Hematopoietic multipotent progenitor cell treated with erythropoietin and hydrocortisone succinate and interleukin-3 and kit ligand, for 4 days (in vitro differentiated cells): ENCODE measurements at places on chromosomes 4 and X.
A peak's percentile ranks its signal among the peaks of the same experiment; 100 is the strongest.

- no peak for DNase-seq
Observed at GRCh38 chr4:108590776-108591175, 29.6 kb upstream of the RPL34 start.

DNA sequence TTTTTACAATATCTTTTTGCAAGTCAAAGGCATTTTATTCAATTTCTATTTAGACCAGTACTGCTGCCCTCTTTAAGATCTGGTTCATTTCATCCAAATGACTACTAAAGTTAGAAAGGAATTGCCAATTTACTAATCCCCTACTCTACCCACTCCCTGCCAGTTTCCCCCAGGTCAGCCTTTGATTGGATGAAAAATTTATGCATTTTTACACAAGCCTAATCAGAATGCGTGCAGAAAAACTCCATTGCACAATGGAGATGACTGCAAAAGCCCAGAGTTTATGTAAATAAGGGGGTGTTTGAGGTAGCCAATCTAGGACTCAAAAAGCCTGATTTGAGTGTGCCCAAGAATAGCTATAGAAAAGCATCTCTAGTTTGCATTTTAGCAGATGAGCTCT is 310.6 kb downstream of the PABPC4L start:
- DNase-seq = no peak

DNA sequence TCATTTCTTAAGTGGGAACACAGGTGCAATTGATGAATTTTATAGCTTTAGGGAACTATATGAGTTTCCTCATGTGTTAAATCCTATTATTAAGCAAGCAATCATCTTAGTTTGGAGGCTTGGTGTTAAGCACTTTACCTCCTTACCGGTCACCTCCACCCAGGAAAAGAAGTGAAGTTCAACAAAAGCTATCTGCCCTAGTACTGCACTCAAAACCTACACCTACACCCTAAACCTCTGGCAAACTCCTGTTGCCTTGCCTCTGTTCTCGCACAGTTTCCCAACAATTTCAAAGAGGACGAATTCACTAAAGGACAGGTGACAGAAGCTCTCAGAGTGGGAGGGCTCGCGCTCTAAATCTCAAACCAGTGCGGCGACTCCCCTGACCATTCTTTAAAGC is 85.7 kb upstream of the TENT5D start:
- peak; percentile 1 for DNase-seq

DNA sequence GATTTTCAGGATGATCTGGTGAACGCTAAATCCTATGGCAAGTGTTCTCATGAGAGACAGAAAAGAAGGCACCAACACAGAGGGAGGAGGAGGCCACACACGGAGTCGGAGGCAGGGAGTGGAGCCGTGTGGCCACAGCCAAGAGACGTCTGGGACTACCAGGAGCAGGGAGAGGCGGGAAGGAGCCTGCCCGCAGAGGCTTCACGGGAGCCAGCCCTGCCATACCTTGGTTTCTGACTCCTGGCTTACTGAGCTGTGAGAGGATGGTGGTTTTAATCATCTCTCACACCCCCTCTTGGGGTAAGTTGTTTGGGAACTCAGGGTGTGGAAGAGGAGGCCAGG is 33.5 kb upstream of the GPR78 start:
- no peak for DNase-seq

GRCh38 chrX:71098302-71098701 is 2.7 kb downstream of the FOXO4 start:
- DNase-seq = peak; percentile 91

GRCh38 chrX:12946838-12947544 is 27.9 kb upstream of the TMSB4X start:
- DNase-seq = peak; percentile 84

GRCh38 chr4:16133406-16133805 is 49.6 kb upstream of the PROM1 start:
- DNase-seq = no peak

DNA sequence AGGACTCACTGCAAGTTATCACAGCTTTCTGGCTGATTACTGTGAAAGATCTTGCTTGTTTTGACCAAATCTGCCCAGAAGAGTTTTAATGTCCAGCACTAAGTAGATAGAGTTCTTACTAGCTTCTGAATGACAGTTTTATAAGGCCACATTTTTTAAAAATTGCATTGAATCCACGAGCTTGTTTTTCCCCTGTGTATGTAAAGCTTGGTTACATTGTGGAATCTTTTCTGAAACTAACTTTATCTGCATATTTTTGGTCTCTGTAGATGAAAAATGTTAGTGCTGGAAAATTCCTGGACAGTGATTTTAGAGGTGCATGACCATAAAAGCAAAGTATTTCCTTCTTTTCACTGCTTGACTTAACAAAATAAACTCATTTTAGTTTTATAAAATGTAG is 650.3 kb upstream of the FAM241A start:
- DNase-seq = no peak

DNA sequence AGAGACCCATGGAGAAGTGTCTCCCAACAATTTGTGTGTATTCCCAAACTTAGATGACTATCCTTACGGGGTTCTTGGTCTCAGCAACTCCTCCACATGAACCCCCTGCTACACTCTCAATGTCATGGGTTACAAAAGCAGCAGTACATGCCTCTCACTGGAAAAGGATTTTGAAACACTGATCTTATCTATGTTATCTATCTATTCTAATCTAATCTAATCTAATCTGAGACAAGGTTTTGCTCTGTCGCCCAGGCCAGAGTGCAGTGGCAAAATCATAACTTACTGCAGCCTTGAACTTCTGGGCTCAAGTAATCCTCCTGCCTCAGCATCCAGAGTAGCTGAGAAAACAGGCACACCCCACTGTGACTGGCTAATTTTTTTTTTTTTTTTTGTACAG is 19.3 kb downstream of the TSPAN5 start:
- DNase-seq = no peak

GRCh38 chrX:149286940-149287349 is 218.2 kb downstream of the IDS start:
- peak; percentile 67 for DNase-seq

- DNase-seq = peak; percentile 2
Observed at GRCh38 chrX:142089193-142089592, 115.9 kb downstream of the MAGEC2 start.

DNA sequence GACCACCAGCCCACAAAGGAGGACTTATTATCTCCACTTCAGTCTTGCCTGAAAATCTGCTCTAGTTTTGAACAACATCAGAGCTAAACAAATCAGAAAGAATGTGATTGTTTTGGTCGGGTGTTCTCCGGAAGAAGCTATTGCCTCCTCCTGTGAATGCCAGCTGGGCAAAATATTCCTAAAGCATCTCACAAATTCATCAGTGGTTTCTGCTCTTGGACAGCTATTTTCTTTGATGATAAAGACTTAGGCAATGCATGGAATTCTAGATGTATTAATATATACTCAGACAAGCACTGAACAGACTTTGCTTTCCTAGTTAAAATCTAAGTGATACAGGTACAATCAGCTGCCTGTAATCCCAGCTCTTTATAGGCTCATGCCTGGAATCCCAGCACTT is 71.8 kb downstream of the ASMT start:
- DNase-seq = no peak

- no peak for DNase-seq
Observed at GRCh38 chr4:4477391-4477790, 64.5 kb downstream of the STX18 start.

- DNase-seq = peak; percentile 62
Observed at GRCh38 chr4:46648088-46648744, 258.3 kb upstream of the GABRA2 start.

- DNase-seq = no peak
Observed at GRCh38 chr4:1039493-1040343, 28.3 kb downstream of the FGFRL1 start.

DNA sequence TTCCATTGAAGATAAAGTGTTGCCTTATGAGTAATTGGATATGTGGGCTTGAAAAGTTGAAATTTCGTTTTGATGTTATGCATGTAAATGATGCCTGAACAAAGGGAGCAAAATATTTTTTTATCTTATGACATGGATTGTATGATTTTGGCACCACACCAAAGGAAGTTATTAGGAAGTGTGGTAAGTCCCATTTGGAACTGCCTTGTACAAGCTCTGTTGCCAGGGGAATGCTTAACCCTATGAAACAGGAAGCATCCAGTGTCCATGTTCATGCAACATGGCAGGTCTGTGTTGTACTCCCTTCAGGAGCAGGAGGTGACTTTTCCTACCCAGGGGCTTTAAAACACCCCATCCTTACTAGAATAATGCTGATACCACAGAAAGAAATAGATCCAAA is 13.2 kb downstream of the SMPX start:
- DNase-seq = no peak

DNA sequence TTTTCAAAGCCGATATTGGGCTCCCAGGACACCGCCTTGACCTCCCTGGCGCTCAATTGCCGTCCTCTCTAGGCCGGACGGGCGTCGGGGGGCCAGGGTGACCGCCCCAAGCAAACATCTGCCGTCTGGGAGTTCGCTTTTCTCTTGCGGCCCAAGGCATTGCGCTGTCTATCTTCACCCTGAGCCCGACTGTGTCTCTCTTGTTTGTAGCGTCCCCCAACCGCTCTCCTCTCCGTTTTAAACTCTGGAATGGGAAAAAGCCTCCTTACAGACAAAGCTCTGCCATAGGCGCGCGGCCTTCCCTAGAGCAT is 551 bp upstream of the ARX start:
- DNase-seq = no peak

DNA sequence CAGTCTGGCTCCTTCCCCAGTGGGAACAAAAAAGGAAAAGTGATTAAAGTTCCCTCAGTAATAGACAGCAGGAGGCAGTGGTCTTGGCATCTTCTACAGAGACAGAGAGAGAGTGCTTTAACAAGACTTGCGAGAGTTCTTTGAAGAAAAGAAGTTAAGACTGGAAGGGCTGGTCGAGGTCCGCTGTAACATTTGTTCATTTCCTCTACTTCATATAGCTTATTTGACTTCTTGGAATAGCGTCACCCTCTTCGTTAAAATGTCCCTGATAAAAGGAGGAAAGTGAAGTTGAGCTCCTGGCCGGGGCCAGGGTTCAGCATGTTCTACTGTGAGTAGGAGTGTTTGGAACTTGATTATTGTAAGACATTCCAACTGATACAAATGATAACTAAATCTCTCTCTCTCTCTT is 179.8 kb downstream of the SLIT2 start:
- no peak for DNase-seq

DNA sequence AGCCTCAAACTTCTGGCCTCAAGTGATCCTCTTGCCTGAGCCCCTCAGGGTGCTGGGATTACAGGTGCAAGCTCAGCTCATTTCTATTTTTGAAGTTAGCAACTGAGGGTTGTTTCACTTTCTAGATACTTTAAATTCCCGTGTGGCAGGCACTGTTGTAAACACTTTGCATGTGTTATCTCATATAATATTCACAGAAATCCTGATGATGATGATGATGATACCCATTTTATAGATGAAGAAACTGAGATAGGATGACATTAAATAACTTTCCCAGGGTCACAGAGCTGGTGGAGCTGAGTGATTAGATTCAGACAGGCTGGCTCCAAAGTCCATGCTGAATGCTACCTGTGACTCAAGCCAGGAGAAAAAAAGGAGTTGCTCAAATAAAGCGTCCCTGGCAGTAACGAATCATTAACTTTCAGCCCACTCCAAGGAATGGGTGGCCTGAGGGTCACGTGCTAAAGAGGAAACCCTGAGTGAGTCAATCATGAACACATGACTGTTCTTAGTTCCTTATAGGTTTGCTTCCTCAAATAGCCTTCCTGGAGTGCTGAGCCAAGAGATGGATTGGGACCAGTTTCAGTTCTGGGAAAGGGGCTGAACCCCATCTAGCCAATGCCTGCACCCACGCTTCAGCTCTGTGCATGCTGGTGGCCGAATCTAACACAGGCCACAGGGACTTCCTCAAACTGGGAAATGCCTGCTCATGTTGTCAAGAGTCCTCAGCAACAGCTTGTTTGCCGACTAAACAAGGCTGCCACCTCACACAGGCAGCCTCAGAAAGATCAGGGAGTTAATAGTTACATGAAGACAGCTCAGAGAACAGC is 52.8 kb downstream of the RBM47 start:
- DNase-seq = peak; percentile 80

GRCh38 chrX:133258481-133258880 is 40.3 kb upstream of the TFDP3 start:
- DNase-seq = no peak

- no peak for DNase-seq
Observed at GRCh38 chr4:75639124-75639695, 8.9 kb upstream of the CDKL2 start.

- no peak for DNase-seq
Observed at GRCh38 chrX:112820364-112821268, 20.0 kb downstream of the AMOT start.

DNA sequence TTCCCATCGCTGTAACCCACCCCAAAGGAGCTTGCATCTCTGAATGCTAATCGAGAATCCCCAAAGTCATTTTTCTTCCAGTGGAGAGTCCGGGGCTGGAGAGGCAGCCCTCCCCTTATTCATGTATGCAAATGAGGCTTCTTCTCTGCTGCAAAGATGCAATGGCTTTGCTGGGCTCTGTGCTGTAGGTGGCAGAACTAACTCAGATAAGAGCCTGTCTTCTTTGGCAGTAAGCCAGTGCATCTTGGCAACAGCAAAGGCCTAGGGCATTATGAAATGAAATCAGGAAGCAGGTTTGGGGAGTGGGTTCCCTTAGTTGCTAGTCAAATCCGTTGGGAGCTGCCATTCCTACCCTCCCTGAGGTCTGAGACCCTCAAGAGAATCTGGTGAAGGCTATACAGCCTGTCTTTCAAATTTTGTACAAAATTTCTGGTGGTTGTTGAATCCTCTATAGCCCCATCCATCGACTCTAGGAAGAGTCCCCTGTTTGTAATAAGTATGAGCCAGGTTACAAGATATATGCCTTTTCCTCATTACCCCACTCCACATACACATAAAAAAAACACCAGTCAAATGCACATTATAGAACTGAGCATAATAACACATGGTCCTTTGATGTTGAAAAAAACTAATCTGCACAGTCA is 290.6 kb upstream of the TAPT1 start:
- peak; percentile 82 for DNase-seq

DNA sequence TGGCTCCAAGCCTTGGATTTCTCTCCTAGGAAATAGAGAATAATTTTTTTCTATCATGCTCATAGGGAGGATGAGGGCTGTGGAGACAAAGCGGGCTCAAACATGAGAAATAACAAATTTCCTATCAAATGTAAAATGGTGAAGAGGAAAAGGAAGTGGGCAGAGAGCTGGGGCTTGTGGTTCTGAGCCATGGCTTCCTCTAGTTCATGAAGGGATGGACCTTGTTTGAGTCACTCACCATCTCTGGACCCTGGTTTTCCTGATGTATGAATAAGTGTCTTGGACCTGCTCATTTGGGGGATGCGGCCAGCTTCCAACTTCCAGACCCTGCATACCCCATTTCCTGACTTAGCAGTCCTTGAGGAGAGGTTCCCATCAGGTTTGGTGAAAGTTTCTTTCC is 63.0 kb downstream of the MSX1 start:
- DNase-seq = peak; percentile 46

DNA sequence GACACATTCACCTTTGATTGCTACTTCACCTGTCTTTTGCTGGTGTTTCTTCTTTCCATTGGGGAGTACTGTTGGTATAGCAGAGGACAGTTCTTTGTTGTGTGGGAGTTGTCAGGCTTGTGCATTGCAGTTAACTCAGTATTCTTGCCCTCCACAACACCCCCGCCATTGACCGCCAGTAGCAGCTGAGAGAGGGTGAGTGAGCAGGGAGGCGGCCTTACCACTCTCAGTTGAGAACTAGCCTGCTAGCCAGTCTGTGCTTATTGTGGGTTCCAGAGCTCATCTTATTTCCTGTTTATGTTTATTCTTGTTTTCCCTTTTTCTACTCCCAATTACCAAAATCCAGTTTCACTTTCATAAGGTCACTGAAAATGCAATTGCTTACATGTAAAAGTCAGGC is 52.2 kb downstream of the STIM2 start:
- no peak for DNase-seq

GRCh38 chr4:52837716-52838558 is 24.2 kb upstream of the RASL11B start:
- no peak for DNase-seq
